HCEC 1CT (cell line): ENCODE measurements at places on chromosomes 4 and X.

DNA sequence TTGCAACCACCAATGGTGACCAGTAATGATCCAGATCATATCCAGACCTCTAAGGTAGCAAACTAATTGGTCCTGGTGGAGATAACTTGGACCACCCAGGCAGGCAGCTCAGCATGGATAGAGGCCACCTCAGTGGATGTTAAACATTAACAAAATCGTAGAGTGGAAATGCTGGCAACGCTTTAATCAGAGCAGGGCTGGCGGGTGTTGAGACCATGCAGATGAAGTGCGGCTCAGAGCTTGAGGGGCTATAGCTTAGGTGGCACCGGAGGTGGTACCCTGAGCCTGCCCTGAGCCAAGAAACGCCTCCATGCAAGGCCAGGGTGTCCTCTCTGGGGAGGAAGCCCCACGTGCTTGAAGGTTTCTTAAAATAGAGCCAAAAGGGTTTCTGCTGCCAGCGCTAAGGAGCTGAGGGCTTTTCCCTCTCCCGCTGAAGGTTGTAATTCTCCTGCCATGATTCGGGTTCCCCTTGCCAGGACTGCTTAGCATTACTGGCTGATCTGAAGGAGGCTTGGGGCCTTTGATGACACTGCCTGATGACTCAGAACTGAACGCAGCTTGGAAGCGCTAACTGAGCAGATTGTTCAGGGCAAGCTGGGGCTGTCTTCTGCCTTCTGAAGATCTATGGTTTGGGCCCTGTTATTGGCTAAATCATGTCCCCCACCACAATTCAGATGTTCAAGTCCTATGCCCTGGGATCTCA is 177.8 kb upstream of the ATP6AP2 start:
- peak; percentile 2 for DNase-seq

DNA sequence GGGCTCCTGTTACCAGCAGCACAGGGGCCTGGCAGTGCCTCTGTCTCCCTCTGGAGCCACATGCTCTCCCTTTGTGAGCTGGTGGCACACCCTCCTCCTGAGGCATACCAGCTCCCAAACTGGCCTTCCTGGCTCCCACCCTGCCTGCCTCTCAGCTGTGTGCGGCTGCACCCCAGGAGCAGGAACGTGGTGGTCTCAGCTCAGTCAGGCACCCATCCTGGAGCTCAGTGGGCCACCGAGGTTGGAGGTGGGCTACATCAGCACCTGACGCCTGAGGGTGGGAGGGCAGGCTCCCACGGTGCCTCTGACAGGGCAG is 85.9 kb upstream of the NKX1-1 start:
- DNase-seq = no peak

DNA sequence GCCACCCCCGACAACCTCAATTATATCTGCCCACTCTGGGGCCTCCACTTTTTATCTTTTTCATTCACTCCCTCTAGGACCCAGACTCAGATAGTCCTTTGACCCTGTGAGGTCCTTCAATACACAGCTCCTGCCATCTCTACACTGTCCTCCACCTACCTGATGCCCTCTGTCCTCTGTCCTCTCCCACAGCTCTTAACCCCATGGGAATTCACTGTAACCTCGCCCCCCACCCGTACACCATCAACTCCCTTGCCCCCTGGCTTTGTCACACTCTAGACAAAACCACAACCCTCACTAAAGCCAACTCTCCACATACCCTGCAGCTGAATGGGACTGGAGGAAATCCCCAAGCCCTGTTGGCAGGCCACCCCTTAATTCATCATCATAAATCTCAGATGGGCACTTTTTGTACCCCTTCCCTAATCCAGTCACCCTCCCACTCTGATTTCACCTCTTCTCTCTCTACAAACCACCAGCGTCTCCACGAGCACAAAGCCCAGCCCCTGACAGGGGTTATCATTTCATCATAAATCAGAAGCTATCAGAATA is 52.3 kb upstream of the ENPP6 start:
- no peak for DNase-seq

GRCh38 chr4:106318511-106318910 is 2.2 kb downstream of the AIMP1 start:
- DNase-seq = no peak
